OCI-LY7 (cell line): ENCODE measurements at places on chromosomes 4 and X. TPM values are rescaled to one million over a fixed set of nuclear protein-coding genes. Genes with fewer than 3 reads are reported as not detected.

The TEX11 gene
- not detected in 2 replicates for total RNA-seq

The GABRA4 gene
- not detected in 2 replicates for total RNA-seq

The USP17L21 gene
- total RNA-seq, result not detected in 2 replicates

The CCDC158 gene
- total RNA-seq, result not detected in 2 replicates

The SHISA3 gene
- total RNA-seq, result 0.37 and 0.38 TPM in 2 replicates

DNA sequence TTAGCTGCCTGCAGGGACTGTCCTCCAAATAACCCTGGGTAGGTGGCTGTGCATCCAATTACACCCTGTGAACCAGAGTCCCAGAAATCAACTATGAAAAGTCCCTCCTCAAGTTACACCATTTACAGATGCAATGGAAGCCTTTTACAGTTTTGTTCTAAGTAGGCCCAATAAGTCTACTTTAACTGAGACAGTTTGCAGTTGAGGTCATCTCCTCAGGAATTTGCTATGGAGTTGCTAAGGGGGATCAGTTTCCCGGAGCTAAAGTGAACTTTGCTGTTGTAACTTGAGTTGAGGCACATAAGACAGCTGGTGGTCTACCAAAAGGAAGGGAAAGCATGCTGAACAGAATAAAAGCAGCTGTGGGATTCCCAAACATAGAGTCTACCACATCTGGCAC lies 121.6 kb upstream of the STK26 start:
- DNase-seq, result no peak

DNA sequence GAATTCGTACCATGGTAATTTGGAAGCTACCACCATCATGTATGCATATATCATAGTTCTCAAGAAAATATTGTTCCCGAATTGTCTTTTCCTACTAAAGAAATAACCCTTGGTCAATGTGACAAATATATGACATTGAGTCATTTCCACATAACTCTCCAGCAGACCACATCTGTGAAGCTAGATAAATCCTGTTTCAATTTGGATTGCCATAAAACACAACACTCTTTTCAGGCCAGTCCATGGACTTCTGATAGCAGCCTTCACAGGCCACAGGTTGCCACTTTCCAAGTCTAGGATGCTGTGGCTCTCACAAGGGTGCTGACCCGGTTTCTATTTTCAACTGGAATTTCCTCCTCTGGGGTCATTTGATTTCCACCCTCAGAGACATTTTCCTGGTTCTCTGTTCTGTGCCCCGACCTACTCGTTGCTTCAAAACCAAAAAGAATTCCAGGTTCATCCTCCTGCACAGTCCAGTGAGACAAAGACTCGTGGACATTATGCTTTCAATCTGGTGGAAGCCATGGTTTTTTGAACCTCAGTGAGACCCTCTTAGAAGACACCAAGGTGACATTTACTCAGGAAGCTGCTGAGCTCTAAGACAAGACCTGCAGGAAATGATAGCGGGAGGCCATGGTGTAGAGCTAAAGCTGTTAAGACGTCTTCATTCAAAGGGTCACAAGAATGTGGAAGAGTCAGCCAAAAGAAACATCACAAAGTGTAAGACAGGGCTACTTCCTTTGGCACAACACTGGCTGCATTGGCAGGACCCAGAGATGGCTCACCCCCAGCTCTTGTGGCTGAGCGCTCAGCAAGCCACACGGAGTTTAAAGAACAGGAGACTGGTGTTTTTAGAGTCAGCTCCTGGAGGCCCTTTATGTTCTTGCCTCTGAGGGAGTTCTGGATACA lies 119.8 kb downstream of the AMELX start:
- no peak for DNase-seq

- DNase-seq, result no peak
Observed at GRCh38 chr4:11565213-11565612, 136.5 kb upstream of the HS3ST1 start.

- no peak for DNase-seq
Observed at GRCh38 chr4:40058854-40059253, 2.2 kb downstream of the N4BP2 start.

DNA sequence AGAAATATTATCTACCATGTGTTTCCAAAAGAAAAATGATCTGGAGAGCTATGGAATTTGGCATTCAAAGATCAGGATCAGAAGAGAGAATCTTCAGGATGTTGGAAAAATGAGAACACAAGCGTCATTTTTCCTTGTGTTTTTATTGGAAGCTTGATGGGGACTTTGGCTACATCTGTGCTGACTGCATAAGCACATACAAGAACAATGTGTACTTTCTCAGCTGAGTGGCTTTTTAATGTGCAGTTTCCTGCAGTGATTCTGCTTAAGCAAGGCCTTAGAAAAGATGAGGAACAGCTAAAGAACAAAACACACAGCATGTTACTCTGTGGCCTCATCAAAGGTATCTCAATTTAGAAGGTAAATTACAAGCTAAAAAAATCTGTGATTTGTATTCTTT lies 1039.9 kb downstream of the GLUD2 start:
- DNase-seq, result no peak

GRCh38 chr4:137510557-137511265 lies 21.6 kb downstream of the PCDH18 start:
- DNase-seq, result no peak

DNA sequence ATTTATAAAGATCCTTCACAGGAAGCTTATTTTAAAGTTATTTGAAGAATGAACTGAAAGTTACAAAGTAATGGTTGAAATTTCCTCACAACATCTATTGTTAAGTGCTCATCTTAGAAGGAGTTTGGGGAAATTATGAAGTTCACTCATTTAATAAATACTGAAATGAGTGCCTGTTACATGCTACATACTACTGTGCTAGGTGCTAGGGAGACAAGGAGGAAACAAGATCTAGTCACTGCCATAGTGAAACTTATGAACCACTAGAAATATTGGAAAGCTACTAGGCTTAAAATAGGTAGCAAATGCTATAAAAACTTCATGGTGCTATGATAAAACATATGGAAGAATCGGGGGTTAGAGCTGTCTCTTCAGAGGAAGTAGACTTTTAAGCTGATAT lies 97.1 kb downstream of the JADE1 start:
- DNase-seq, result no peak

- no peak for DNase-seq
Observed at GRCh38 chrX:19545651-19546050, 30.3 kb upstream of the MAP3K15 start.
